ENCODE measurements at places on chromosomes 7 and 10.
A peak's percentile ranks its signal among the peaks of the same experiment; 100 is the strongest.

DNA sequence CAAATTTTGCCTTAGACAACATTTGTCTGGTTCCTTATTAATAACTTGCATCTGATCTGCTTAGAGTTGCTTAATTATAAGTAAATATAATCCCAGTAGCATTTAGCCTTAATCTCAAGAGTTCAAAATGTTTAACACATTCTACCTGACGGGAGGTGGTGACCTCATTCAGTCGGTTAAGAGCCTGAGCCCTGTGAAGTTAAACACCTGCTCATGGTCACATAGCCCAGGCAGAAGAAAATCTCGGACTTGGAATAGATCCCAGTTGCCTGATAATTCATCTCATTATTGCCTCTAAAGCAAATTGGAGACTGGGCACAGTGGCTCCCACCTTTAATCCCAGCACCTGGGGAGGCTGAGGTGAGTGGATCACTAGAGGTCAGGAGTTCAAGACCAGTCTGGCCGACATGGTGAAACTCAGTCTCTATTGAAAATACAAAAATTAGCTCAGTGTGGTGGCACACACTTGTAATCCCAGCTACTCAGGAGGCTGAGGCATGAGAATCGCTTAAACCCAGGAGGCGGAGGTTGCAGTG, 18.6 kb upstream of the ASCC1 start:
- no peak for DNase-seq

DNA sequence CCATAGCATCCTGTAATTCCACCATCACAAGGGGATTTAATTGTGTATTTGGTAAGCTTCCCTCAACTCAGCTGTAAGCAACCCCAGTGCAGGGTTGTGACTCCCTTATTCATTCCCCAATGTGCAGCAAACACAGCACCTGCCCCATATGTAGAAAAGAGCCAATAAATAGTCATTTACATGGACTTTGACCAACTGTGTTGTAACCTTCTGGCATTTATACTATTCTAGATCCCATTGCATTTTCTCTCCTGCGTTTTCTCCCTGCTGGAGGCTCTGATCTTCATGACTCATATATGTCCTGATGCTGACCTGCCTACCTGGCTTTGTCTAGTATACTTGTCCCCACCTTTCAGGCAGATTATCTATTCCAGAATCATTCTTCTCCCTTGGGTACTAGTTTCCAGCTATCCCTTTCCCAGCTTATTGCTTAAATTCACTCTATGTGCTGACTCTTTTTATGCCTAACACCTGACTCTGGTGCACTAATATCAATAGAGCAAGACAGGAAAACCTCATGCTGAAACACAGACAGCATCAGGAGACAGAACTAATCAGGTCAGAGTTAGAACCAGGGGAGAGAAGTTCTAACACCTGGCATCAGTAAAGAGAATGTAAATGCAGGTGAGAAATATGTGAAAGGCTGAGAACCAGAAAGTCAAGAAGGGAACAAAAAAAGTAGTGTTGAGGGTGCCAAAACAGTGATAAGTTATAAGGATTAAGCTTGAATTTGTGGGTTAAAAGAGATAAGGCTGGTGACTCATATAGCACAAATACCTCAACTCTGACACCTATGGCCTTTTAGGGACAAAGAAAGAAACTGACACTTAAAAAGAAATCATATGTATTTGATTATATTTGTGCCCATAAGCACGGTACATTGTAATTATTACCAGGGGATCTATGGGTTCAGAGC, 402.7 kb downstream of the IPMK start:
- DNase-seq: no peak

DNA sequence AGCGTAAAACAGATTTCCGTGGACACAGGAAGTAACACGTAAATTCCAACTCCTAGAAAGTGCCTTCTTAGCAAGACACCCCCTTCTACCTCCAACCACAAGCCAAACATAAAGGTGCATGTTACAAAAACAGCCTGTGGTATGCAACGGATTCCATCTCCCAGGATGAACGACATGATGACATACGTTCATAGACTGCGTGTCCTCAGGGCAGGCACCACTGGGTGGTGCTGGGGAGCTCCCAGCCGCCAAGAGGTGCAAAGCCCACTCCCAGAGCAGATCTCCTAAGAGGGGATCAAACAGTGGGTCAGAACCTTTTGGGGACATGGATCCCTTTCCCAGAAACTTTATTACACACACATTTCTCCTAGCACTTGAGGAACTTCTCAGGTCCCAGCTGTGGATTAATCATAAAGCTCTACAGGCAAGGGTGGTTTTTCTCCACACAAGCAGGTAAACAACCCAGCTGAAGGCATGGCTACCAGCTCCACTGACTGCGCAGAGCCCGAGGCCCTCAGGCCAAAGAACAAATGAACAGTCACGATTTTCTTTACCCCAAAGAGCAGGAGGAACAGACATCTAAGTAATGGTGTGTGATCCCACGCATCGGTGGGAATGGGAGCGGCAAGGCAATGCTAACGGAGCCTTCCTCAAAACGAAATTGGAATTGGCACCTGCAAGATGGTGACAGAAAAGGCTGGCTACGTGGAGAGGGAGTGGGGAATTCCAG, 13.8 kb downstream of the PSAP start:
- DNase-seq: no peak

DNA sequence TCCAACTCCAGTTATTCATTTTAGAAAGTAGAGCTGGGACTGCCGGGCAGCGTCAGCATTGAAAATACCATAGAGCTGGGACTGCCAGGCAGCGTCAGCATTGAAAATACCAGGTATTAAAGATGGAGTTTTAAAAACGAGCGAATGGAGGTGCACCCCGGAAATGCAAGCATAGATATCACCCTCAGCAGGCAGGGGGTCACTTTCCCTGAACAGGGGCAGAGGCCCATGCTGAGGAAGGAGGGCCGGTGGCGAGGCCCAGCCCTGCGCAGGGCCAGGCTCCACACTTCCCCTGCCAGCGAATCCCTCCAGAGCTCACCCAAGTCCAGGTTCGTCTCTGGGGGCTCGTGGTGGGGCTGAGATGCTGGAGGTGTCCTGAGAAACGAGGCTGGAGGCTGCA, 84.8 kb upstream of the DIP2C start:
- no peak for DNase-seq

DNA sequence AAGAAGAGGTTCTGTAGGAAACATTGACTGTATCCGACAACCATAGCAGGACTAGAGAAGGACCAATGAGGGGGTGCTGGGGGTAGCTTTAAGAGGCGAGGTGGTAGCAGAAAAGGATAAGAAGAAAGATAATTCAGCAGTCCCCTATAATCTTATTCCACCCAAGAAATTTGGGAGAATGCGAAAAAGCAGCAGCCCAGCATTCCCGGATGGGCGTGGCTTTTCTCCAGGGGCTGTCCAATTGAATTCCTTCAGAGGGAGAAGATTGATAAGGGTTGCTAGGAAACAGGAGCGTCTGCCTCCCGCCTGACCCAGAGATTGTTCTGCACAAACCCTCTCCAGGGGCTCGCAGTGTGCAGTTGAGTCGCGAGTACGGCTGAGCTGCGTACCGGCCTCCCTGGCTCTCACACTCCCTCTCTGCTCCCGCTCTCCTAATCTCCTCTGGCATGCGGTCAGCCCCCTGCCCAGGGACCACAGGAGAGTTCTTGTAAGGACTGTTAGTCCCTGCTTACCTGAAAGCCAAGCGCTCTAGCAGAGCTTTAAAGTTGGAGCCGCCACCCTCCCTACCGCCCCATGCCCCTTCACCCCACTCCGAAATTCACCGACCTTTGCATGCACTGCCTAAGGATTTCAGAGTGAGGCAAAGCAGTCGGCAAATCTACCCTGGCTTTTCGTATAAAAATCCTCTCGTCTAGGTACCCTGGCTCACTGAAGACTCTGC, at the start of gene GRM3:
GRM3 (plus strand) TSS at position 349 of the 721 bp plus-strand sequence. CDS start 121,237 bp downstream, outside the sequence.
- DNase-seq: no peak

- no peak for DNase-seq
Measured at GRCh38 chr10:69505636-69506318, 54.5 kb downstream of the TSPAN15 start.

DNA sequence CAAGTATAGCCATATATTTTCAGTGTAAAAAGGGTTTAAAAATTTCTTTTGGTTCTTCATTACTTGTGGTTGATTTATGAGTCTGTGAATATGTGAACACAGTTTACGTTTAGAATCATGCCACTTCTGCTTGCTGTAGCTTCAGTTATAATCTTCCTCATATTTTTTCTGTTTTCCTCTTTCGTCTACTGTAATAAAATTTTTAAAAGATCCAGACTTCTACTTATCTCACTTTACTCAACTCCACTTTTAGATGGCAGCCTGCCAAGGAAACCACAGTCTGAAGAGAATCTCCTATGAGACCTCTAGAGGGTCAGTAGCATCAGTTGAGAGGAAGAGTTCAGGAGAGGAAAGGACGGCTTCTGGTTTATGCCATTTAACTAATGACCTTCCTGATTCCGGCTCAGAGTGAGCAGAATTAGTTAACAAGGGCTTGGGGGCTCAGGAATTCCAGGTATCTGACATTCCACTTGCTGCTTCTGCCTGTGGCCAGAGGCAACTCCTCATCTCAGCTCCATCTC, 21.4 kb downstream of the CREB5 start:
- peak; percentile 56 for DNase-seq

DNA sequence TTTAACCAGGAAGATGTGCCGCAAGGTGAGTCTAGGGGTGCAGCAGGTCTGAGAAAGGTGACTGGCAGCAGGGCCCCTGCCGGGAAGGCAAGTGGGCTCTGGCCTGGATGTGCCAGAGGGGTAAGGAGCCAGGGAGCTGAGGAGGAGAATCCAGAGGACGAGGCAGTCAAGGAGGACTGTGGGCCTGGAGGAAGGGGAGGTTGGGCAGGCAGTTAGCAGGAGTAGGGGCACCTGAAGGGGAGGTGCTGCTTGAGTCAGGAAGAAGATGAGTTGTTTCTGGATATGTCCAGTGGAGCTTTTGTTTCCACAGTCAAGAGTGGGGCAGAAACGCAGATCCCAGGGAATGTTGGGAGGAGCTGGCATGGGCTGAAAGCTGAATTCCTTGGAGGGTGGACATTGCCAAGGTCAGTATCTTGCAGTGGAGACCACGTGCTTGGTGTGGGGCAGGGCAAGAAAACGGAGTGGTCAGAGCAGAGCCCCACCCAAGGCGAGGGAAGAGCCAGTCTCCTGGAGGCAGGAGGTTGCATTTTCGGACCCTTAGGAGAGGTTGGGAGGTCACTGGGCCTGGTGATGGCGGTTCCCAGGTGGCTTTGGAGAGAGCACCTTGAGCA, 34.0 kb downstream of the MINDY4 start:
- no peak for DNase-seq

GRCh38 chr7:14787551-14787950, 115.0 kb downstream of the DGKB start:
- no peak for DNase-seq

- no peak for DNase-seq
Measured at GRCh38 chr10:11691319-11691755, 50.8 kb upstream of the ECHDC3 start.

DNA sequence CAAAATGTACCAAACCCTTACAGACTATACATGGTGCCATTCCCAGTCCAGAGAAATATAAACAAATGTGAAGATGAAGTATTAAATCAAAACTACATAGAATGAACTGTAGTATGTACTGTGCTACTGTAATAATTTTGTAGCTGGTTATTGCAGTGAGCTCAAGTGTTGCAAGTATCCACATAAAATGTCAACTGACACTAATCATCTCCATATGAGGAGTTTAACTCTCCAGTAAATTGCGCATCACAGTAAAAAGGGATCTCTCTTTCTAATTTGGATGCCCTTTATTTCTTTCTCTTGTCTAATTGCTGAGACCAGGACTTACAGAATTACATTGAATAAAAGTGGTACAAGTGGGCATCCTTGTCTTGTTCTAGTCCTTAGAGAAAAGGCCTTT, 165.5 kb downstream of the CPED1 start:
- DNase-seq: no peak

DNA sequence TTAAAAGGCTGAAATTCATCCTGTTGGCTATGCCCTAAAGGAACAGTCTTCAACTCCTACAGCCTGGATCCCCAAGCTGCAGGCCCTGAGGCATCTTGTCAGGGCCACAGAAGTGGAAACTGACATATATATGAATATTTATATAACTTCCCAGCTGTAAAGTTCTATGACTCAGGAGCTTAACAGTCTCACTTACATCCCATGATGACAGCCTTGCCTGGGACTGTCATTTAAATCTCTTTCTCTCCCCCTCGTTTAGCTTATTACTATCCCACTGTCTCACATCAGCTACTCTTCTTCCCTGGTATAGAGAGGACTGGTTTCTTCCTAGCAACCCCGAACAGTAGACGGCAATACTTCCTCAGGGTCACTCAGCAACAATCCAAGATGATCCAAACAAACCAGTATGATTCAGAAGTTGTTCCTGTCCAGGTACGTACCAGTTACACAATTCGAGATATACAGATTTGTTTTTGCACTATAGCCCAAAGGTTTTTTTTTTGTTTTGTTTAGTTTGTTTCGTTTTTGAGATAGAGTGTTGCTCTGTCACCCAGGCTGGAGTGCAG, 22.7 kb downstream of the KIAA1549 start:
- DNase-seq: no peak

DNA sequence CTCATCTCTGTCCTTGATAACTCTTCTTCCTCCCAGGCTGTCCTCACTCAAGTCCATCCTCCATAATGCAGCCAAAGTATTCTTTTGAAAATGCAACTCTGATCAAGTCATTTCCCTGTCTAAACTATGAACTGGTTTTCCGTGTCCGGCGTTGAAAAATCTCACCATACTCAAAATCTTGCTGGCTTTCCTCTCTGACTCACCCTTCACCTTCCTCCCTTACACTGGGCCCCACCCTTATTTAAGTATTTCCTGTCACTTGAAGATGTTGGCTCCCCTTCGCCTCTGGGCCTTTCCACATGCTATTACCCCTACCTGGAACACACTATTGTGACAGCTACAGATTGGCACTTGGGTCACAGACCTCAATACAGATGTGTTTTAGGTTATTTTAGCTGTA, 515.6 kb downstream of the INHBA start:
- no peak for DNase-seq

GRCh38 chr10:70973275-70973674, 84.9 kb upstream of the PCBD1 start:
- DNase-seq: no peak

DNA sequence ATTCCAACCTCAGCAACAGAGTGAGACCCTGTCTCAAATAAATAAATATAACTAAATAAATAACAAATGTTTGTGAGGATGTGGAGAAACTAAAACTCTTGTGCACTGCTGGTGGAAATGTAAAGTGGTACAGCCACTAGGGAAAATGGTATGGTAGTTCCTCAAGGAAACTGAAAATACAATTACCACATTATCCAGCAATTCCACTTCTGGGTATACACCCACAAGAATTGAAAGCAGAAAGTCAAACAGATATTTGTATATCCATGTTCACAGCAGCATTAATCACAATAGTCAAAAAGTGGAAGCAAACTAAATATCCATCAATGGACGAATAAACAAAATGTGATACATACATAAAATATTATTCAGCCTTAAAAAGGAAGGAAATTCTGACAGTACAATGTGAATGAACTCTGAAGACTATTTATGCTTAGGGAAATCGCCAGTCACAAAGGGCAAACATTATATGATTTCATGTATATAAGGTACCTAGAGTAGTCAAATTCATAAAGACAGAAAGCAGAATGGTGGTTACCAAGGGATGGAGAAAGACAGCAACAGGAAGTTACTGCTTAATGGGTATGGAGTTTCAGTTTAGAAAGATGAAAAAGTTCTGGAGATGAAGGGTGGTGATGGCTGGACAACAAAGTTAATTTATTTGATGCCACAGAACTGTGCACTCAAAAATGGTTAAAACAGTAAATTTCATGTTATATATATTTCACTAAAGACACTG, 9.8 kb downstream of the ARHGAP12 start:
- DNase-seq: peak; percentile 62

All from MV-4-11 (cell line).